Kasumi-1 (cell line): ENCODE measurements at places on chromosomes 1 and 21.
A peak's percentile ranks its signal among the peaks of the same experiment; 100 is the strongest.

DNA sequence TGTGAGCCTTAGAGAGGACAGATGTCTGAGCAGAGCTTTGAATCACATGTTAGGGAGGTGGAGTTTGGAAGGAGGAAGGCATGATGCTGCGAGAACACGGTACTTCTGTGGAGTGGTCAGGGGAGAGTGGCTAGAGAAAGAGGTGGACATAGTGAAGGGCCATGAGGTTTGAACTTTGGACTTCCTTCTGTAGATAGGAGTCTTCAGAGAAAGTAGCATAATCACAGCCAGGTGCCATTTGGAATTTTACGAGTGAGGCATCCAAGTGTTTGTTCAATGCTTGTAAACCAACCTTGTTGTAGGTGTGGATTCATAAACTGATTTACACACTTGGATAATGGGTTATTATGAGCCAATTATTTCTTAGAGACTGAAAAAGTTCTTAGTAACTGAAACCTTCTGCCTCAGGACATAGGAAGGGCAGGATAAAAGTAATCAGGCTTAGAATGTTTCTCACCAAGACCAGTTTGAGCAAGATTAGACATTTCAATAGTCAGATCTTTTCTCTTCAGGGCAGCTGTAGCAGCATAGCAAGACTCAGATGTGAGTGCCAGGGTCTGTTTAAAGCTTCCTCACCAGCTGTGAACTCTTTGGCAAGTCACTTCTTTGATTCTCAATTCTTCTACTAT is 83.5 kb upstream of the HMCN1 start:
- no peak for DNase-seq

- no peak for DNase-seq
Observed at GRCh38 chr1:33312413-33312749, 8.5 kb downstream of the A3GALT2 start.

GRCh38 chr1:101293461-101294051 is 56.7 kb downstream of the S1PR1 start:
- DNase-seq, result peak; percentile 4

DNA sequence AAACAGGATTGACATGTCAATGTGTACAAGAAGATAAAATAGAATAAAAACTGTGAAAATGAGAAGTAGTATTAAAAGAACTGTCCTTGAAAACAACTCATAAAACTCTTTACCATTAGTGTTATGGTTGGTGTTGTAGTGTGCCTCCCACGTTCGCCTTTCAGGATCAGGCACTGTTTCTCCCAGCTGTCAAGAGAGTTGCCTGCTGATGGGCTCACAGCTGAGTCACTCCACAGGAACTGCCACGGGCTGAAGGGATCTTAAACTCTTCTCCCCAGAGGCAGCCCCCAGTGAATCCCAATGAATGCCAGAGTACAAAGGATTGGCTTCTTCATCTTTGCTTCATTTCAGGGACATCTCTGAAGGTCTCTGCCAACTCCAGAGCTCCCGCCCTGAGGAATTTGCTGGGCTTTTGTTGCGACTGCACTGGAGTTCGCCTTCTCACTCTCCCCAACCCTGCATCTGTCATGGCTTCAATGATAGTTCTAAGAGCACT is 119.6 kb downstream of the ADGRL2 start:
- DNase-seq, result no peak

GRCh38 chr1:49187056-49187455 is 410.4 kb upstream of the BEND5 start:
- DNase-seq, result no peak

- no peak for DNase-seq
Observed at GRCh38 chr1:1421907-1422464, 910 bp upstream of the ANKRD65 start.

DNA sequence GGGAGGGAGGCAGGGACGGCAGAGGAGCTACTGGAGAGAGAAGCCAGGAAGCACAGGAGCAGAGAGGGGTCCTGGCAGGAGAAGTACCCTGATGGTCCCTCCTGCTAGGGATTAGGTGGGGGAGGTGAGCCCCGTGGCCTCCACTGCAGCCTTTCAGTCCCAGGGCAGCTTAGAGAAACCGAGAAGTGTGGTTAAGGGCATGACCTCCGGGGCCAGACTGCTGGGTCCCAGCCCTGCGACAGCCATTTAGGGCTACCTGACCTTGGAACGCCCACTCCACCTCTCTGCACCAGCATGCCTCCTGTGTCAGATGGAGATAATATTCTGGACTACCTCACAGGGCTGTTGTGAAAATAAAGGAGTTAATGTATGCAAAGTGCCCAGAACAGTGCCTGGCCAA is 47.4 kb downstream of the KCNN3 start:
- no peak for DNase-seq

DNA sequence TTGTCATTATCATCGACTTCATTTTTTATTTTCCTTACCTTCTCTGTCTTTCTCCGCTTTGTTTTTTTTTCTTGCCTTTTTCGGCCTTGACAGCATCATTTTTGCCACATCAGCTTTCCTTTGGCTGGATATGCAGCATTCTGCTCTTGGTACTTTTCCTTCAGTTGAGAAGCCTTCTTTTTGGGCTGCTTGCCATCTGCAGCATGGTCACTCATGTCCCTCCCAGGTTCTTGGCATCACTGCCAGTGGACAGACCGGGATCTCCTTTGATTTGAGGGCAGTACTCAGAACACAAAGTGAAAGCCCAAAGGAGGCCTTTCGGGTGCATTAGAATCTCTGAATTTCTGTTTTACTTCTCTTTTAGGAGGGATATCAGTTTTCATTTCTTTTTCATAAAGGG is 3.7 kb upstream of the PARP1 start:
- no peak for DNase-seq

- DNase-seq, result no peak
Observed at GRCh38 chr1:98897479-98897878, 107.2 kb downstream of the PLPPR5 start.

DNA sequence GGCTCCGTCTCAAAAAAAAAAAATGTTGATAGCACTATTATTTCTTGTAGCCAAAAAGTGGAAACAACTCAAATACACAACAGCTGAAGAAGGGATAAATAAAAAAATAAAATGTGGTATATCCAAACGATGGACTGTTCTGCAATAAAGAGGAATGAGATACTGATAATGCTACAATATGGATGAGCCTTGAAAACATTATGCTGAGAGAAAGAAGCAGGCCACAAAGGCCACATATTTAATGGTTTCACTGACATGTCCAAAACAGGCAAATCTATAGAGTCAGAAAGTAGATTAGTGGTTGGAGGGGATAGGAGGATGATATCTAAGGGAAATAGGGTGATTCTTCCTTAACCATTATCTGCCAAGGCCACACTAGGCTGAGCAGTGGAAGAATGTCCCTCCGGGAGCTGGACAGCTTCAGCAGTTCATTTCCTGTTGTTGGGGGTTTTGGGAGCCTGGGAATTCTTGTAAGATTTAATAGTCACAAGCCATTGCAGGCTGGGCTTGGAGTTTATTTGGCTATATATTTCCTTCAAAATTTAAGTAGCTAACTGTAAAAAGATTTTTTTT is 53.5 kb downstream of the ST3GAL3 start:
- DNase-seq, result no peak

DNA sequence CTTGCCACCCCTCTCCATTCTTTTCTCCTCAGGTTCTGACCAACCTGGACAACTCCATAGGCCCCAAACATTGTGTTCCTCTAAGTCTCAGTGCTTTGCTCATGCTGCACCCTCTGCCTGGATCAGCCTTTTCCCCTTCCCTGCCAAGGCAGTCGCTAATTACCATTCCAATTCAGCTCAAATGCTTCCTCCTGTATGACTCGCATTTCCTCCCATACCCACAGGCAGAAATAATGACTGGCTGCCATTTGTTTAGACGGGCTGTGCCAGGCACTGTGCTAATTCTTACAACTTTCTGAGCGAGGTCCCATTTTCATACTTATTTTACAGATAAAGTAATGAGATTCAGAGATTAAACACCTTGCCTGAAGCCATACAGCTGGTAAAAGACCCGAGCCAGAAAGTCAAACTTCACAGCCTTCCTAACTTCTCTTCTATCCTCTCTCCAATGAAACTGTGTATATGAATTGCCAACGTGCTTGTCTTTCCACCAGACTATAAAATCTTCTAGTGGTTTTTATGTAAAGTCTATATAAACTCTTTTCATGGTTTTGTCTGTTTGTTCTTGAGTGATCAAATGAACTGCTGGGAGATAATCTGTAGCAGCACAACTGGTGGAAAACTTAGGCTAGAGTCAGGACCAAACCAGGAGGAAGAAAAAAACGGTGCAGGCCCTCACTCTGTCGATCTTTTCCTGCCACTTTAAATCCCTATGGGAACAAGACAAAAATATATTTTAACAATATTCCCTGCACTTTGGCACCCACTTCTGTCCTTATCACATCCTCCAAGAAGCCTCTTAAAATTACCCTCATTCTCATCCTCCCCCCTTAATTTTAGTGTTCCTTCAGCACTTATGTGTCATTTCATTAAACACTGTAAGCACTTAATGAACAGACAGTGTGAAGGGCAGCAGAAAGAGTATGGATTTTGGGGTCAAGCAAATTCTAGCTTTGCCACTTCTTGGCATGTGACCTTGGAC is 33.7 kb downstream of the RAB3B start:
- peak; percentile 29 for DNase-seq

DNA sequence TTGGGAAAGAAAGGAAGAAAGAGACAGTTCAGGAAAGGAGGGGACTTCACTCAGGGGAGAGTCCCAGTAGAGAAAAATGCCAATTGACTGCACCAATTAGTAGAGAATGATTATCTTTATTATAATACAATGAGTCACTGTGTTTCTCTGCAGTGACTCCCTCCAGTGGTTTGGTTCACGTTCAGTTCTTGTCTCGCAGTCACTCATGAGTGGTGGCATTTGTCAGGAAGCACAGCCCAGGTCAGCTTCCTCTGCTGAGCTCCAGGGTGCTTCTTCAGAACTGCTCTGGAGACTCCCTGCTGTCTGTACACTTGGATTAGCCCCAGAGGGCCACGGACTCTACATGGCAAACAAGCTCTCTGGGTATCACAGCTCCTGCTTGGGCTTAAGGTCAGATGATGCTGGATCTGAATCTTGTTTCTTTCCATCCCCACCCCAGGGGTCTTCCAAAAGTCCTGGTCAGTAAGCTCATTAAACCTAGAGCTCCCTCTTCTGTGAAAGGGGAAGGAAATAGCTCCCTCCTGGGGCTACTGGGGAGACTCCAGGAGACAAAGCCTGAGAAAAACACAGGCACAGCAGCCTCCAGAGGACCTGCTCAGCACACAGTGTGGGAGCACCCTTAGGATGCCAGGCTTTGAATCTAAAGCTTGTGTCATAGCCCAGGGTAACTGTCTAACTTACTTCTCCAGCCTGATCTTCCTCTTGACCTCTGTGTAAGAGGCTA is 619.0 kb downstream of the AJAP1 start:
- DNase-seq, result no peak

GRCh38 chr1:26015358-26015757 is 6.2 kb upstream of the EXTL1 start:
- DNase-seq, result peak; percentile 52

- no peak for DNase-seq
Observed at GRCh38 chr1:40411294-40411693, 37.8 kb downstream of the SMAP2 start.

DNA sequence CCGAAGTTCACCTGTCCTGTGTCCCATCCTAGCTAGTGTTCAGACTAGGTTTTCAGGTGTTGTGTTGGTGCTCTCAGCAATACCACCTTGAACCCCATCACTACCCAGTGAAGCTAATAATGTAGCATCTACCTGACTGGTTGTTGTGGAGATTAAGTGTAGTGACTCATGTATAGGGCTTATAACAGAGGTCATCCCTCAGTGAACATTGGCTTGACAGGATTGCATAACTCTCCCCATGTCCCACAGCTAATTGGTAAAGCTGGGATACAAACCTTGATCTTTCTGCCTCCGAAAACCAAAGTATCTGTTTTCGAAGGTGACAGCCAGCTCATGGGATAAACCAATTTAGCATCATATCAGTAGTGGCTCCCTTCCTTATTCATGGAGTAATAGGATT is 44.5 kb upstream of the TNR start:
- DNase-seq, result no peak

DNA sequence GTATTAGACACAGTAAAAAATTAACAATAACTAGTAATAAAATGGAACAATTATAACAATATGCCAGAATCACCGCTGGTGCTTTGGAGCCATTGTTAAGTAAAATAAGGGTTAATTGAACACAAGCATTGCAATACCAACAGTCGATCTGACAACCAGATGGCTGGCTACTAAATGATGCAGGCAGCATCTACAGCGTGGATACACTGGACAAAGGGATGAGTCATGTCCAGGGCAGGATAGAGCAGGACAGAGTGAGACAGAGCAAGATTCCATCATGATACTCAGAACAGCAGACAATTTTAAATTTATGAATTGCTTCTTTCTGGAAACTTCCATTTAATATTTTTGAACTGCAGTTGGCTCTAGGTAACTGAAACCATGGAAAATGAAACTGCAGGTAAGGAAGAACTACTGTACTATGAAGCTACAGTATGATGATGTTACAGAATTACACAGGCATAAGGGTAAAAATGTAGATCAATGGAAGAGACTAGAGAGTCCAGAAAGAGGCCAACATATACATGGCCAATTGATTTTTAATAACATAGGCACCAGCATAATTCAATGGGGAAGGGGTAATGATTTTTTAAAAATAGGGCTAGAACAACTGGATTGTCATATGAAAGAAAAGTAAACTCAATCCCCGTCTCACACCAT is 168.7 kb downstream of the RRAGC start:
- DNase-seq, result no peak

DNA sequence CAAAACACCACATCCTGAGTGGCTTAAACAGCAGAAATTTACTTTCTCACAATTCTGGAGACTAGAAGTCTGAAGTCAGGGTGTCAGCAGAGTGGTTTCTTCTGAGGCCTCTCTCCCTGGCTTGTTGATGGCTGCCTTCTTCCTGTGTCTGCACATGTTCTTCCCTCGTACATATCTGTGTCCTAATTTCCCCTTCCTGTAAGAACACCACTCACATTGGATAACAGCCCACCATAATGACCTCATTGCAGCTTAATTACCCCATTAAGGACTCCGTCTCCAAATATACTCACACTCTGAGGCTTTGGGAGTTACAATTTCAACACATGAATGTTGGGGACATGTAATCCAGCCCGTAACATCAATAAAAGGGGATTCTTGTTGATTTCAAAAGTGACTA is 23.4 kb downstream of the C8A start:
- no peak for DNase-seq

DNA sequence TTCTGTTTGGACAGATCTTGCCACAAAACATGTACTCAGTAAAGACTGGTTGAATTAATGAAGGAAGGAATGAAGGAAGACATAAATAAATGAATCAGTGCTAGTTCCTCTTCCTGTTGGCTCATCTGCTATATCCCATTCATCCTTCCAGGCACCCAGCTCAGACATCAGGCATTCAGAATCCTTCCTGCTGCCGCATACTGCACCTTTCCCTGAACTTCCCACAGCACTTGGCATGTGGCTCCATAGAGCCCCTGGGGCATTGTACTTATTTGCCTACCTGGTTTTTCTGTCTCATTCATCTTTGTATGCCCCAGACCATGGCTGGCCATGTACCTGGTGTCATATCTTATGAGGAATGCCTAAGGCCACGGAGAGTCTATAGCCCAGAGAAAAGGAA is 34.4 kb upstream of the ZNF648 start:
- no peak for DNase-seq
